ENCODE measurements at places on chromosomes 16 and 17.

DNA sequence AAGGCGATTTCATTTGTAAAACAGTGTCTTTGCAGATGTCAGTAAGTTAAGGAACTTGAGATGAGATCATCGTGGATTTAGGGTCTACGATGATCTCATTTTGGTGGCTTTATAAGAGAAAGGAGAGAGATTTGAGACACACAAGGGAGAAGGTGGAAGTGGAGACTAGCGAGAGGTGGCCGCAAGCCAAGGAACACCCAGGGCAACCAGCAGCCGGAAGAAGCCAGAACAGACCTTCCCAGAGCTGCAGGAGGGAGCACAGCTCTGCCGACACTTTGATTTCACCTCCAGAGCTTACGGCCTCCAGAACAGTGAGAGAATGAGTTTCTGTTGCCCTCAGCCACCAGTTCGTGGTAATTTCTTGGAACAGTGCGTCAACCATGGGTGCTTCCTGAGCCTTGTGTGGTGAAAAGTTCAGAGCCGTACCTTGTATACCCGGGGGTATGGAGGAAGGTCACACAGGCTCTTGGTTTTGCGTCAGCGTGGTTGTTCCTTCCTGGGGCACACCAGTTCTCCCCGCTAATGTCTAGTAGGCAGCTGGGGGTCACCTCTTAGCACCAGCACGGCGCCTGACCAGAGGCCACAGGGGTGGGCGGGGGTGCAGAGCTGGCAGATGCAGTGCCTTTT is 12.9 kb upstream of the SEC14L1 start:
- peak; percentile 88 for DNase-seq
- H3K4me1 ChIP-seq: peaks cover 1% of the 10 kb centered on the region
- H3K4me3 ChIP-seq: no peak overlapping the region
- no peak overlapping the region for H3K27ac ChIP-seq
- no peaks in the 10 kb centered on the region for H3K36me3 ChIP-seq

DNA sequence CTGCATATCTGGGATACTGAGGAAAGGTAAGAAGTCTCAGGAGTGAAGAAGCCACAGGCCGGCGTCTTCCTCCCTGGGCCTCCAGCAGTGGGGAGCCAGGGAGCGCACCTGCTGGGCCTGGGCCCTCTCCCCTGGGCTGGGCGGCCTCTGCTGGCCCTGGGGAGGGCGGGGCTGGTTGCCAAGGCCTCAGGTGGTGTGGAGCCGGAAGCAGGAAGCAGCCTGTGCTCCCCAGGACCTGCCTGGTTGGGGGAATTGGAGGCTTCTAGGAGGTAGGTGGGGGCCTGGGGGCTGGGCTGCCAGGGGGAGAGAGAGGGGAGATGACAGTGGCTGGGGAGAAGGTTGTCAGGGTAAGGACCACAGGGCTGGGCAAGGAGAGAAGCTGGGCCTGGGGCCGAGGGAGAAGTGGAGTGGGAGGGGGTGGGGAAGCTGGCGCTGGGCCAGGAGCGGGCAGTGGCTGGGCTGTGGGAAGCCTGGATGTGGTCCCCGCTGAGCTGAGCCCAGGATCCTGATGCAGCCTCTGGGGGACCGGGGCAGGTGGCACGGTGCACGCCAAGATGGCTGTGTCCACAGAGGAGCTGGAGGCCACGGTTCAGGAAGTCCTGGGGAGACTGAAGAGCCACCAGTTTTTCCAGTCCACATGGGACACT is at the start of gene SMIM22:
Gene SMIM22, plus strand, starts transcription at position 189 of the 647 bp plus-strand sequence. Its CDS starts 366 bp downstream, at position 555.
- H3K4me1 ChIP-seq: no peaks in the 10 kb centered on the region
- no peaks in the 10 kb centered on the region for H3K36me3 ChIP-seq
- no peaks in the 10 kb centered on the region for H3K27me3 ChIP-seq
- no peak within 1 kb of the TSS for H3K27ac ChIP-seq
- no peak for DNase-seq
- no peak within 1 kb of the TSS for H3K4me3 ChIP-seq

GRCh38 chr16:65284626-65285025 is 162.8 kb upstream of the CDH11 start:
- no peak overlapping the region for H3K4me3 ChIP-seq
- H3K27ac ChIP-seq: no peak overlapping the region
- H3K36me3 ChIP-seq: no peaks in the 10 kb centered on the region

GRCh38 chr17:30942308-30943079 is 20.7 kb downstream of the ADAP2 start:
- no peaks in the 10 kb centered on the region for H3K36me3 ChIP-seq
- no peak for DNase-seq
- H3K4me1 ChIP-seq: no peaks in the 10 kb centered on the region
- no peaks in the 10 kb centered on the region for H3K27me3 ChIP-seq
- H3K27ac ChIP-seq: no peak overlapping the region

GRCh38 chr17:4527134-4527533 is 28.1 kb downstream of the MYBBP1A start:
- DNase-seq: no peak
- H3K36me3 ChIP-seq: no peaks in the 10 kb centered on the region
- no peak overlapping the region for H3K27ac ChIP-seq
- no peaks in the 10 kb centered on the region for H3K27me3 ChIP-seq

- DNase-seq: no peak
- H3K4me3 ChIP-seq: no peak overlapping the region
- no peaks in the 10 kb centered on the region for H3K36me3 ChIP-seq
- no peaks in the 10 kb centered on the region for H3K27me3 ChIP-seq
- H3K4me1 ChIP-seq: no peaks in the 10 kb centered on the region
Observed at GRCh38 chr17:56325313-56326000, 172.2 kb downstream of the ANKFN1 start.

DNA sequence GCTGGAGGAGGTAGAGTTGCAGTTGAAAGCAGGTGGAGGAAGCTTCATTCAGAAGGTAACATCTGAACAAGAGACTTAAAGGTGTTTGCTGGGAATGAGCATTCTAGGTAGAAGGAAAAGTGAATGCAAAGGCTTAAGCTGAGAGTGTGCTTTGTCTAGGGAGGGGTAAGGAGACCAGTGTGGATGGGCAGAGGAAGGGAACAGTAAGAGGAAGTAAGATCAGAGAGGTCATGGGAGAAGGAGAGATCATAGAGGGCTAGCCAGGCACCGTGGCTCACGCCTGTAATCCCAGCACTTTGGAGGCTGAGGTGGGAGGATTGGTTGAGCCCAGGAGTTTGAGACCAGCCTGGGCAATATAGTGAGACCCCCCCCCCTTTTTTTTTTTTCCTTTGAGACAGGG is 3.3 kb downstream of the STX4 start:
- H3K4me1 ChIP-seq: no peaks in the 10 kb centered on the region
- H3K27me3 ChIP-seq: no peaks in the 10 kb centered on the region
